ENCODE measurements at places on chromosomes 6 and 20.

- no peak for DNase-seq
These were observed 407.3 kb upstream of the FLRT3 start for GRCh38 chr20:14744723-14745122.

DNA sequence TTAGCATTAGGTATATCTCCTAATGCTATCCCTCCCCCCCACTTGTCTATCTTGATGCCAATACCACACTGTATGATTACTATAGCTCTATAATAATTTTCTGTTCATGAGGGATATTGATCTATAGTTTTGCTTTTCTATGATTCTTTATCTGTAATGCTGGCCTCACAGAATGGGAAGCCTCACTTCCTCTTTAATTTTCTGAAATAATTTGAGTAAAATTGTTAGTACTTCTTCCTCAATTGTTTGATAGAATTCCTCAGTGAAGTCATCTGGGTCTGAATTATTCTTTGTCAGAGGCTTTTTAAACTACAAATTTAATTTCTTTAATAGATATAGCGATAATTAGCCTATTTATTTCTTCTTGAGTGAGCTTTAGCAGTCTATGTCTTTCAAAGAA lies 31.2 kb downstream of the SIRPD start:
- no peak for DNase-seq

GRCh38 chr20:50460608-50461267 lies 49.4 kb upstream of the PTPN1 start:
- DNase-seq, result peak; percentile 88

GRCh38 chr20:49566401-49567364 lies 1.3 kb downstream of the PTGIS start:
- no peak for DNase-seq

- DNase-seq, result no peak
These were observed 61.6 kb downstream of the GRM1 start for GRCh38 chr6:146090474-146090873.

- no peak for DNase-seq
These were observed 118.5 kb downstream of the SIM1 start for GRCh38 chr6:100346203-100346602.

GRCh38 chr6:45787384-45787783 lies 228.3 kb downstream of the CLIC5 start:
- DNase-seq, result no peak

DNA sequence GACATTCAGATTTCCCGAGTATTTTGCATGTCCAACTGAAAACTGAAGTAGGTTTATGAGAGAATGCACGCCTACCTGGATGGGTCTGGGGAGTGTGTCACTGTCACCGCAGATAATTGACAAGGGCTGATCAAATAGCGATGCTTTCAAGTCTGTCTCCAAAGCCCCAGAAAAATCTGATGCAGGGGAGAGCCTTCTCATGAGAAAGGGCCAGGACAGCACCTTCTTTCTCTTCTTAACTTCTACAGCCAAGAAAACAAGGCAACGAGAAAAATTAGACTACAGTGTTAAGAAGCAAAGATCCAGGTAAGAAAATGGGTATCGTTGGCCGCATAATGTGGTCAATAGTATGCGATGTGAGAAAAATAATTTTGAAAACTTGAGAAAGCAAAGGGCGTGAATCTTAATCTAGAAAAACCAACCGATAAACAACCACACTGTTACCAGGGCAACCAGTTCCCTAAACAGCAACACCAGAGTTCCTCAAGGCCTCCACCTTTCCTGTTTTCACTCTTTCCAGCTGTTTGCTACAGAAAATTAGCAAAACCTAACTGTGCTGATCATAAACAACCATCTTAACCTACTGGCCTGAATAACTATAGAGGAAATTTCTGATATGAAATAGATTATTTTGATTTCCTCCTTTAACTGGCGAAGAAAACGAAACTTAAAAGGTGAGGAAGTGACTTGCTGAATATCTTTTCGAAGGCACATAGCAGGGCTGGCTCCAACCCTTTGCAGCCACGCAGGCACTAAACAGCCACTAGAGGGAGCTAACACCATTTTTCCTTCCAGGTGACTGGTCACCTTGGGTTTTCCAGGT lies 2.6 kb downstream of the TAGAP start:
- DNase-seq, result peak; percentile 50

- DNase-seq, result no peak
These were observed 47.4 kb upstream of the FAM83D start for GRCh38 chr20:38878866-38879265.

GRCh38 chr20:24662752-24663365 lies 193.4 kb downstream of the SYNDIG1 start:
- no peak for DNase-seq

DNA sequence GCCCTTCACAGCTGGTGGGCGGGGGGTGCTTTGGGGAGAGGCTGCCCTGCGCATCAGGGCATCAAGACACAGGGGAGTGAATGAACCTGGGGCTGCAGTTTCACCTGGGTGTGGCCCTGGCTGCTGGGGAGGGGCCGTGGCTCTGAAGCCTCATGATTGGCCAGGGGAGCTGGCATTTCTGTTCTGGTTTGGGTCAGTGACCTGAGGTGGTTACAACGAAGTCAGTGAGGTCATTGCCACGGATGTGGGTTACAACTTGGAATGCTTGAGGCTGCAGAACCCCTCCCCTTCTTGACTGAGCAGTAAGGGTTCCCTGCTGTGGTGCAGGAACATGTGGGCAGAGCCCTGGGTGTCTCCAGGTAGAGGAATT lies 3.0 kb downstream of the TCEA2 start:
- peak; percentile 52 for DNase-seq

GRCh38 chr20:53621482-53622246 lies 28.0 kb upstream of the ZNF217 start:
- DNase-seq, result no peak

DNA sequence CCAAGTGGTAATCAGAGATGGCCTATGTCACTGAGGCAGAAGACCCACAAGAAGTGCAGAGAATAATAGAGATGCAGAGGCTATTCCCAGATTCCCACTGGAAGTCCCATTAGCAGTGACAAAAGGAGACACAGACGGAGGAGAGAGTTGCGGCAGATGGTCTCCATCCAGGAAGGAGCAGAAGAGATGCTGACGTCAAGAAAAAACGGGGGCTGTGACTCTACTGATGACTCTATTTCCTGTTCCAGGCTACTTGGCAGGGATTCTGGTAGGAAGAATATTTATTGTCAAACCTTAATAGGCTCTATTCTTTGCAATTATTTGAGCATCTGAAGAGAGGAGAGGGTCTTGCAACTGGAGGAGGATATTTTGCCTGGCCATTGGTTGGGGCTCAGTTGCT lies 246.0 kb upstream of the ECI2 start:
- DNase-seq, result no peak

DNA sequence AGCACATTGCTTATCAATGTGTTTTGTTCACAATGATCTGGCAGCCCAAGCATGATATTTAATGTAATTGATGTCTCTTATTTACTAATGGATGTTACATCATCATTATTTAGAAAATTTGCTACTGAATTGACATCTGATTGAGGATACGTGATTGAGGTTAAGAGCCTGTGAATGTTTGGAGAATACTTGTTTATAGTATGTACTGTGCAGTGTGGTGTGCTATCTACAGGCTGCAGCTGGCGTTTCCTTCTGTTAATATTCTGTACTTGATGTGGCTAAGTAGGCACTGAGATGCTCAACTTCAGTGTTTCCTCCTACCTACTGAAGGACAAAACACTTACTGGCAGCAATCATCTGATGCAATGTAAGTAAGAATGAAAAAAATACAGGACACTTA lies 709.6 kb upstream of the FLRT3 start:
- DNase-seq, result no peak

DNA sequence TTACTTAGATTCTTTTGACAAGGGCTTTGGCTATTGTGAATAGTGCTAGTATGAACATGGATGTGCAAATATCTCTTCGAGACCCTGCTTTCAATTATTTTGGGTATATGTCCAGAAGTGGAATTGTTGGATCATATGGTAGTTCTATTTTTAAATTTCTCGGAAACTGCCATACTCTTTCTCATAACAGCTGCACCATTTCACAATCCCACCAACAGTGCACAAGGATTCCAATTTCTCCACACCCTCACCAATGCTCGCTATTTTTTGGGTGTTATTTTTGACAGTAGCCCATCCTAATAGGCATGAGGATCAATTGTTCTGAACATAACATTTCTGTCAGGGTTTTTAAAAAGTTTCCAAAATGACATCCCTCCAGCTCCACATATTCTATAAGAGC lies 69.2 kb upstream of the ESR1 start:
- no peak for DNase-seq

GRCh38 chr6:15090145-15090579 lies 155.7 kb upstream of the JARID2 start:
- DNase-seq, result no peak

- no peak for DNase-seq
These were observed 13.2 kb upstream of the PXDC1 start for GRCh38 chr6:3764516-3765335.

DNA sequence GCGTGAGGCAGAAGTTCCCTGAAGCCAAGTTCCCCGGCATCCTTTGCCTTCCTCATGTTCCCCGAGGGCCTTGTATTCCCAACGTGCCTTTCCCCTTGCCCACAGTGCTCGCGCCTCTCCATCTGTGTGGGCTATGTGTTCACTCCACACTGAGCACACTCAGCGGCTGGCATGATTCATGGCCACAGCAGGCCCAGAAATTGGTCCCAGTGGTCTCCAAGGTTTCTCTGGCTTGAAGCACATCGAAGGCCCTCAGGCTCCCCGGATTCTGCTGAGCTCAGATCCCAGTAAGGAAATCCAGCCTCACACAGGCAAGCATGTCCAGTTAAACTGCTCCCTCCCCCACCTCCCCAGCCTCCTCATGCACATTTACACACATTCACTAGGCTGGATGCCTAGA lies 123.6 kb downstream of the ISM1 start:
- DNase-seq, result no peak

- DNase-seq, result no peak
These were observed 495.2 kb upstream of the FLRT3 start for GRCh38 chr20:14832630-14833029.

GRCh38 chr20:4898282-4899244 lies 102.7 kb downstream of the SLC23A2 start:
- DNase-seq, result no peak

- no peak for DNase-seq
These were observed 44.7 kb upstream of the CCN2 start for GRCh38 chr6:131995917-131996316.

DNA sequence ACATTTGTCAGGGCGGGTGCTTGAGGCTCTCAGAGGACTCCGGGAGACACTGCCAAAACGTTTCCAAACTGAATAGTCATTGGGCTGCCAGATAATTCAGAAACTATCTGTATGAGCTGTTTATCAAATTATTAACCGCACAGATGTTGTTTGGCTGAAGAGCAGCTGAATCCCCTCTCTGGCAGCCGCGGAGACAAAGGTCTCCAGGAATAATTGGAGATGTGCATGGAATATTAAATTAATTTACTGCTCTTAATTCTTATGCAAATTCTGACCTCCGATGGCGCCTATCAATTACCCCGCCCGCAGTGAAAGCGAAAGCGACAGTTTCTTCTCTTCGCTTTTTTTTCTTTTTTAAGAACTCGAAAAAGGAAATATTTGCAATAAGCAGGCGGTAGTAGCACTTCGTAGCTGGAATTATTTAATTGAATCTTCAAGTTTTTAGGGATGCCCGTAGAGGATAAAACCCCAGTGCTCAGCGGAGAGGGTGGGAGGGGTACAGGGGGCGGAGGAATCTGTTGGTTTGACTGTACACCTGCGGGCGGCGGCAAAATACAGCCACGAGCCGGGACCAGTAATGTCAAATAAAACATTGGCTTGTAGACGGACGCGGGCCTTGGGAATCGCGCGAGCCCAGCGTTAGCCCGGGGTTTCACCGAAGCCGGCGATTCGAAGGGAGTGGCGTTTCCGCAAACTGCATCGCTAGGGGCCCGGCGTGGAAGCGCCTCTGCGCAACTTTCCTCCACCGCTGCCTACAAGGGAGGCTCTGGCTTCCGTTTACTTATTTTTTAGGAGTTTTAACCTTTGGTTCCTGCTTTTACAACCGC lies 6.2 kb downstream of the LINC00237 start:
- no peak for DNase-seq

DNA sequence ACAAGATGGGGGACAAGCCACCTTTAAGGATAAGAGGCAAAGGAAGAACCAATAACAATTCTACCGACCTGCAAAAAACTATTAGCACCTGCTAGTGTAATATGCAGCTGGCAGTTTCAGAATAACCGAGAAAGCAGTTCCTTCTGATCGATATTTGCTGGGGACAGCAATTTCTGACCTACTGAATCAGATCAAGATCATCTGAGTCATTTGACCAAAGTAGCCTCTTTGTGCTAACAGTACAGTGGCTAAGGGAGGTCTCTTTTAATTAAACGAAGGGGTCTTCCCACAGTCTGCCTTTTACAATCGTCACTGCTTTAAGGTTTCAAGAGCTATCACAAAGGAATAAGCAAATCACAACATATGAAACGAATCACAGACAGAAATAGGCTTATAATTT lies 318.9 kb downstream of the BTBD9 start:
- DNase-seq, result no peak

DNA sequence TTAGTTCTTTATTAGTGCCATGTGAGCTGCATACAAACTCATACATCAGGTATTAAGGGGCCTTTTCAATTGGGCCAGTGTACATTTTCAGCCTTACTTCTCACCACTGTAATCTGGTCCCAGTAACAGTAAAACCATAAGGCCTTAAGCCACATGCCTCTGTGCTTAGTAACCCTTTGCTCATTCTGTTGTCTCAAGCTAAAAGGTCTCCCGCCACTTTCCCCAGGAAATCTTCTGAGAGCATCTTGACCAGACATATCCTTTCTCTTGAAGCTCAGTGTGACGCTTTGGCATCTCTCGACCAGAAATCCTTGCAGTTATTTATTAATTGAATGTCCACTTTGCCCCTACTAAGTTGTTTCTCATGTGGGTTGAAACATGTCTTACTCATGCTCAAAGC lies 68.0 kb downstream of the CYP39A1 start:
- no peak for DNase-seq

DNA sequence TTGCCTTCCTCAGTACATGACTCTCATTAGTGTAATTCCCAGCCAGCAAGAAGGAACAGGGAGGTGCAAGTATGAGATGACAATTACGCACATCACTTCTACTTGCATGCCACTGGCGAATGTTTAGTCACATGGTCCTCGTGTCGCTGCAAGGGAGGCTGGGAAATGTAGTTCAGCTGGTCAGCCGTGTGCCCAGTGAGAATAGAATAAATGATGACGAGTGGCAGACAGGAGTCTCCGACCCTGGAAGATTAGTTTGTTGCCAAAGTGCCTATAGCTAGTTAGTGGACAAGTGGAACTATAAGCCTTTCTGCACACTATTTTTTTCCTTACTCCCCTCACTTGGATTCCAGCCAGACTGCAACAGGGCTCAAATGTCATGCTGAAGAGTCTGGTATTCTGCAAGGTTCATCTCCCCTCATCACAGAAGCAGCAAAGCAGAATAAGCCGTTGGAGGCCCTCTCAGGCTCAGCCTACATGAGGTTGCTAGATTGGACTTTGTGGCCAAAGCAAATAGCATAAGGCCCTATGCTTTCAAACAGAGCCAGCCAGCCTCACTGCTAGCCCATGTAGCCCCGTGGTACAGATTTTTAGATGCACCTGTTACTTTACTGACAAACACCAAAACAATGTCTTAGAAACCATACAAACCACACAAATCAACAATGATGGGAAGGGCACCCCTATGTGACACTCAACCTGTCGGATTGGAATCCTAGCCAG lies 9.7 kb downstream of the LINC00237 start:
- no peak for DNase-seq

Data from activated CD8-positive, alpha-beta memory T cell treated with anti-CD3 and anti-CD28 coated beads for 48 hours (primary cell).